ENCODE measurements at places on chromosomes 12 and 14. TPM values are rescaled to one million over a fixed set of nuclear protein-coding genes. Genes with fewer than 3 reads are reported as not detected.

Gene TPH2
- not detected for total RNA-seq

Gene USP15
- 163 TPM for total RNA-seq

- no peak for DNase-seq
These were observed 834 bp downstream of the ARHGEF25 start for GRCh38 chr12:57611827-57612710.

DNA sequence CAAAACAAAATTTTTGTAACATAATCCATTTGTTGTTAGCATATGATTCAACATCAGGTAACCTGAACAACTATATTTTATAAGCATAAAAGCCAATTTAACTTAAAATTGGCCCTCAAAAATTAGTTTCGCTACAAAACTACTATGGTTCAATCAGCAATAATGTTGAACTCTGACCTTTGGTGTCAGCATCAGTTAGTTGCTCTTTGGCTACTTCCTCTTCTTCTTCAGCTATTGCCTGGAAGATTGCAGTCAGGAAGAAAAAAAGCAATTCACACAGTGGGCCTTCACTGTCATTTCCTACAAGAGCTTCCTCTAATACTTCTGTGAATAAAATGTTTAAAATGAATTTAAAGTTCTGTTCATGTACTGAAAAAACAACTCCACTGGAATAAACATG is 78.2 kb upstream of the CFL2 start:
- DNase-seq, result no peak
